Calu3 (cell line): ENCODE measurements at places on chromosomes 5 and 9.

DNA sequence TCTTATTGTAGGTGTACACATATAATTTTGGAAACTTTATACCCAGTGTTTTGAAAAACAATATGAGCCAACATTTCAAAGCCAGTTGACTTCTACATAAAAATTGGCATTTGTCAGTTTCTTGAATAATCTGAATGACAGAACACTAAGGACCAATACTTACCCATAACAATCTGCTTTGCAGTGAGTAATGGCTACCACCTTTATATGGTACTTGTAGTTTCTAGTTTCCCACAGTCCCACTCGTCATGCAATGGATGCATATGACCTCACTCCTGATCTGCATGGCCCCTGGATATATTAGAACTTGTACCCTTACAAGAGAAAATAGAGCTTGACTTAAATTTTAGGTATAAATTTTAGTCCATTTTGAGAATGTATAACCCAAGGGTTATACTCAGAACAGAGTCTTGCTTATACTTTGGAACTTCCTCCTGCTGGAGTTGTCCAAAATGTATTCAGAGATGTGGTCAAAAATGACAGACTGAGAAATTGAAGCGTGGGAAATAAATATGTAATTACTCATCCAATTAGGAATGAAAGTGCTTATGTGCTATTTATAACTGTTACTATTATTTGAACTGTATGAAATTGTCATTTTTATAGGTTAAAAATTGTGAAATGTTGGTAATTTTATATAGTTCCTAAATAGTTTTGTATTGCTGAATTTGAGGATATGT lies 19.5 kb downstream of the XRCC4 start:
- no peak for DNase-seq

DNA sequence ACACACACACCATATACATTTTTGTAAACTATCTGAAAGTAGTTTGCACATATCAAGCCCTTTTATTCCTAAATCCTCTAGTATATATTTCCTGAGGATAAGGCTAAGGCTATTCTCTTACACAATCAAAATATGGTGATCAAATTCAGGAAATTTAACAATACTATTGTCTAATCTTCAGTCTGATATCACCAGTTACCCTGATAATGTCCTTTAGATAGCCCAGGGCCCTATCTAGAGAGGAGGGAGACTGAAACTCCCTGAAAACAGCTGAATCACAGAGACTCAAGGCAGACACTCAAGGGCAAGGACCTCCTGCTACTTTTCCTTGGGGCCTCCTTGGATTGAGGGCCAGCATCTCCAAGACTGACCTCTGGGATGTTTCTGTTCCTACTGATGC lies 30.4 kb downstream of the PTTG1 start:
- no peak for DNase-seq

DNA sequence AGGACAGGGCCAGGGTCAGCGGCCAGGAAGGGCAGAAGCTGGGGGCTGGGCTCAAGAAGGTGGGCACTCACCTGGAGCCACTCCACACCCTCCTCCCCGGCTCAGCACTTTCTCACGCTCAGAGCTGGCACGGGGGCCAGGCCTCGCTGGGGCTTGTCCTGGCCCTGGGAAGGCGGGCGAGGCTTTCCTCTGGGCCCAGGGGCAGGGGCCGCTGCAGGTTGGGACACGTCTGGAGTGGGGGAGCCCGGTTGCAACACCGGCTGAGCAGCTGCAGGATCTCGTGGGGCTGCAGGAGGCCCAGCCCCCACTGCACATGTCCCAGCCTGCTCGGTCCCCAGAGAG lies 38.9 kb upstream of the EGFL7 start:
- DNase-seq = no peak

DNA sequence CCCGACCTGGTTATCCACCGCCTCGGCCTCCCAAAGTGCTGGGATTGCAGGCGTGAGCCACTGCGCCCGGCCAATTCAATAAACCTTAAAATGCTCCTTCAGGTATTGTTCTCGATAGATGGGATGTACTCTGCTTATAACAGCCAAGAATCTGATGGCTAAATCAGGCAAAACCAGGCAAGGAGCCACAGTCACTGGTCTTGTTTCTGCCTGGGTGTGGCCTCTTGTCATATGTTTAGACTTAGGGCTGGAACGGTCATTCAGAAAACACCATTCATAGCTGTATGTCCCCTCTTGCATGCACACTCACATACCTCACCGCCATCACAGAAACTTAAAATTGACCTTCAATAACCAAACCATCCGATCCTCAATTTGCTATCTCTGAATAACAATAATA lies 7.7 kb downstream of the FAM219A start:
- no peak for DNase-seq

DNA sequence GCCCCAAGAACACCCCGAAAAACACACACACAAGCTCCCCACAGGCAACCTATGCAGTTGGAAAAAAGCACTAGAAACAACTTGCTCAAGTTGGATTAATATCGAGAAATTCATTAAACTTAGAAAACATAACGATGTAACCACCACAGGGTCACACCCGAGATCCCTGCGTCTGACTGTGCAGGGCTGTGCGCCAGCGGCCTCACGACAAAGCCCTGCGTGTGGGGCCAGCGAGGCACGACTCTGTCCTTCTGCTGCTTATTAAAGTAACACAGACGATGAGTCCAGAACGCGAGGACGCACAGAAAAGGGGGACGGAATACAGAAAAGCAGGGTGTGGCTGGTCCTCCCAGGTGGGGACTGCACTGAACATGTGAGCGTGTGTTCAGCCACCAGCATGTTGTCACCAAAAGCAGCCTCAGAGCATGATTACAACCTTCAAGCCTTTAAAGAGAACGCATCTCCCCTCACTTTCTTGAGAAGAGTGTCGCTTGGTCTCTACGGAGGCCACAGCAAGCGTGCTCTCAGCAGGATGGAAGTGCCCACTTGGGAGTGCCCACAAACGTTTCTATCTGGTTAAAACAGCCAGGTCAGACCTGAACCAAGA lies 14.4 kb downstream of the SLC12A7 start:
- no peak for DNase-seq

DNA sequence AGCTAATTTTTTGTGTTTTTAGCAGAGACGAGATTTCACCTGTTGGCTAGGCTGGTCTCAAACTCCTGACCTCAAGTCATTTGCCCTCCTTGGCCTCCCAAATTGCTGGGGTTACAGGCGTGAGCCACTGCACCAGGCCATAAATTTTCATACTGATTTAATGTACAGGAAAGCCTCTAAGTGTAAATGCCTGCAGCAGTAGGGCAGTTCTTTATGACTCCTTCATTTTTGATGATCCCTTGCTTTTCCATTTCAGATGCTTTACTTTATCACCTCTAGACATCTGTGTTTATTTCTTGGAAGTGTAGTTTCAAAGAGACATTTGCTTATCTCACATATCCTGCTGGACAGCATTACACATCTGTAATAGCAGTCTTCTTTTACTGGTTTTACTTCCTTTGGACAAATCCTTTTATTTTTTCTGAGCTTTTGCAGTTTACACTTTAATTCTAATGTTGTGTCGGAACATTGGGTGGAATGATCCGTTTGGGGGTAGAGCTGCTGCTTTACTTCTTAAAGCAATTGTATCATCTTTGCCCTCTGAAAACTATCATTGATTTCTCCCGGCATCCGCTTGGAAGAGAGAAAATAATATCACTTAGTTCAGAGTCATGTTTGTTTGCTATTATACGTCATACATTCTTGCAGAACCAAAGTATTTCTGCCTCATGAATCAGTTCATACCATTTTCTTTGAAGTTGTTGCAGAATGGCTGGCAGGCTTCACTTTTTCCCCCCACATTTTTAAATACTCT lies 36.0 kb downstream of the SCGB3A1 start:
- no peak for DNase-seq

DNA sequence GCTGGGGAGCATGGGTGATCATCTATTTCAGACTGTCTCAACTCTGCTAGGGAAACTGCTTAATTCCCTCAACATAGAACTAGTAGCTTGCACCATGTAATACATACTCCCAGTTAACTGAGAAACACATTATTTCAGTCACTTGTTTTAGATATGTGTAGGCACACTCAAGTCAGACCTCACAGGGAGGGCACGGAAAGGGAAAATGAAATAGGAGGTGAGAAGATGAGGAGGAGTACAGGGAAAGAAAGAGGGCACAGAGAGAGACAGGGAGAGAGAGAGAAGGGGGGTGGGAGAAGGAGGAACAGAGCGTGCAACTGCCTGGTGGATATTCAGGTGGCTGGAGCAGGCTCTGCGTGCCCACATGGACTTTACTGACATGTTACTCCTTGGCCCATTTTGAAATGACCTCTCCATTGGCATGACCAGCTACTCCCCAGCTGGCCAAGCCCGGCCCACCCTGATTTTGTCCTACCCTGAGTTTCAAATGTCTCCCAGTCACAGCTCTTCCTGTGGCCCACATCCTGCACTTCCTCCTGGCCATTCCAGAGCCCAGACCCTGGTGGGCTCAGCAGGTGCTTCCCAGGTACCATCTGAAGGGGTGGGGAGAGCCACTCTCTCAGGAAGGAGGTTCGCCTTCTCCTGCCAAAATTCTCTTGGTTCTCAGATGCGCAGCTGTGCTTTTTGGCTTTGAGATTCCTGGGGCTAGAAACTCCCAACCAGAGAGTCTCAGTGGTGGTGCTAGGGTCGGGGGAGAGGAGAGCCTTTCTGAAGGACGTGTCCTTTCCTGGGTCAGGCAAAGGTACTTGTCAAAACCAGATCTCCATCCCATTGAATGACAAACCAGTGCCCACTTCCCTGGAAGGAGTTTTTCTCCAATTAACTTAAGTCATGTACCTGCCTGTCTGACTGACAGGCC lies 229.4 kb downstream of the FSTL4 start:
- no peak for DNase-seq

GRCh38 chr5:175464074-175464941 lies 14.1 kb upstream of the SFXN1 start:
- peak; percentile 78 for DNase-seq

GRCh38 chr9:116238225-116238624 lies 84.6 kb downstream of the PAPPA start:
- DNase-seq = no peak

DNA sequence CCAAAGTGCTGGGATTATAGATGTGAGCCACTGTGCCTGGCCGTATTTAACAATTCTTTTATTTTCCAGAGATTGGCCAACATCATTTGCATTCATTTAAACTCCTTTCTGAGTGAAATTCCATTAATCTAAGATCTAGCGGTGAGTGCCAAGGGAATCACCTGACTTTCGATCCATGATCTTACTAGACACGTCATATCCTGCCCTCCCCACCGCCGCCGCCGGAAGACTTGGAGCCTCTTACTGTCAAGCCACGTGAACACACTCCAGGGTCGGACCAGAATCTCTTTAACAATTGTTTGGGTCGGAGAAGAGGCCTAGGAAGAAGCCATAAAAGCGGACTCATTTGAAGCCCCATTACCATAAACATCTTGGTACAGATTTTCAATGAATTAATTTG lies 12.9 kb downstream of the INPP5E start:
- no peak for DNase-seq

DNA sequence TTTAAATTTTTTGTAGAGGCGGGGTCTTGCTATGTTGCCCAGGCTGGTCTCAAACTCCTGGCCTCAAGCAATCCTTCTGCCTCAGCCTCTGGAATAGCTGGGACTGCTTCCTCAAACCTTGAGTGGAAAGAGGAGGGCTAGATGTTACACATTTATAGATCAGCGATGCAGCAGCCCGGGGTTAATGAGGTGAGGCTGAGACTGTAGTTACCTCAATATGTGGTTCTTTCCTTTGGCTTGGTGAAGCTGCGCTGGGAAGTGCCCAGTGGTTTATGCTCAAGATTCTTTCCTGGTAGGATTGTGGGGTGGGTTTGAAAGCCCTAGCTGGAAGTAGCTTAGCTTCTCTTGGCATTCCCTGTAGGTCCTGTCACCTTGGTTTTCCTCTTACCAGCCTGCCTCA lies 22.5 kb downstream of the ZNF618 start:
- DNase-seq = no peak

- no peak for DNase-seq
Observed at GRCh38 chr9:130042406-130042884, 544 bp downstream of the FNBP1 start.

DNA sequence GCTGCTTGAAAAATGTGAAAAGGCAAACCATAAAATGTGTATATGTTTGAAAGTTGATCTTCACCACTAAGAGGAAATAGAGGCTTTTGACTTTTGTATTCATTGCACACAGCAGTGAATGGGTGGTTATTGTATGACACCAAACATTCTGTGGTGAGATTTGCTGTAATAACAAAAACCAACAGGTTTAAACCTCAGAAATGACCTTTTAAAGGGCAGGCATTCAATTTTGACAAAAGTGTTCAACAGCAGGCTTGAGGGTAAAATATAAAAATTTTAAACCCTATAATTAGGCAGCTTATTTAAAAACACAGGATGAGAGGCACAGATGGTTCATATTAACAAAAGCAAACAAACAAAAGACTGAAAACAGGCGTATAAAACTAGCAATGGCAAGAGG lies 128.1 kb upstream of the NUDT12 start:
- no peak for DNase-seq

- no peak for DNase-seq
Observed at GRCh38 chr9:124854161-124854560, 901 bp downstream of the WDR38 start.

DNA sequence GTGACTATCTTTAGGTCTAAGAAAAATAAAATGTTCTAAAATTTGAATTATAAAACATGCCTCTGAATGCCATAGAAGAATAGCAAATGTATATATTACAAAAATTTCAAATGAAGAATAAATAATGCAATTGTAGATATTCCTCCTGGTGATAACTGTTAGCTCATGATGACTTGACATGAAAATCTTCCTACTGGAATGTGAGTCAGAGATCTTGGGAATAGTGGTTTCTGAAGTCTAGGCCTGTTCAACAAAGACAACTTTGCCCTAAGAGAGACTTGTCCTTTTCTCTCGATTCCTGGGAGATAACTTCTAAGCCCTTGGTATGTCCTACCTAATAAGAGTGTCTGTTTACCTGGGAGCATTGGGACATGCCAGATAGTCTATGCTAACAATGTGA lies 746.3 kb upstream of the RIOK2 start:
- DNase-seq = no peak

- DNase-seq = peak; percentile 37
Observed at GRCh38 chr9:83744206-83744605, 36.4 kb upstream of the UBQLN1 start.

DNA sequence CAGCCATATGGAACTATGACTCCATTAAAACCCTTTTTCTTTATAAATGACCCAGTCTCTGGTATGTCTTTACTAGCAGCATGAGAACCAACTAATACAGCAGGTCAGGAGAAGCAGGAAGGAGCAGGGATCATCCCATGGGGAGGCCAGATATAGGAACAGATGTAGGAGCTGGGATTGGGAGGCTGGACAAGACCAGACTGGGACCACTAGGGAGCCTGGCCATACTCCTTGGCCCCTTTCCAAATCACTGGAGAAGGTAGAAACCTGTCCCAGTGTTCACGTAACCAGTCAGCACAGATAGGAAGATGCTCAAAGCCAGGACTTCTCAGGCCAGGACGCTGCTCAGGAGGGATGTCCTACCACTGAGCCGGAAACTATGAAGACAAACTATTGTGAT lies 95.5 kb downstream of the LMX1B start:
- no peak for DNase-seq
